ENCODE measurements at places on chromosomes 13 and 19.

GRCh38 chr19:13100031-13100588 is 2.5 kb downstream of the LYL1 start:
- DNase-seq: peak; percentile 17

GRCh38 chr13:37657134-37657533 is 58.6 kb upstream of the POSTN start:
- no peak for DNase-seq

DNA sequence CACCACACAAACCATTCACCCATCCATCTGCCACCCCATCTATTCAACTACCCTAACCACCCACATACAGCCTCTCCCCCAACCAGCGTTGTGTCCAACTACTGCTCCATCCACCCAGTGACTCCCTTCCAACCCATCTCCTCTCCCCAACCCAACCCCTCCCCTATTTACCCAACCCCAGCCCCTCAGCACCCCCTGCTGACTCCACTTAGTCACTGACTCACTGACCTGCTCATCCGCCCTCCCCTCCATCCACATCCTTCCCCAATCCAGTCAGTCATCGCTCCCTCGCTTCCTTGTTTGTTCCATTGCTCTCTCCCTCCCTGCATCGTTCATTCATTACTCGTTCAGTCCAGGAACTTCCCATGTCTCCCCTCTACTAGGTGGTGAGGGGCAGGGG is 39.2 kb downstream of the KCNC3 start:
- no peak for DNase-seq

- DNase-seq: no peak
Measured at GRCh38 chr19:45558399-45558878, 26.2 kb downstream of the OPA3 start.

GRCh38 chr19:18051887-18052286 is 34.8 kb downstream of the IL12RB1 start:
- DNase-seq: no peak

GRCh38 chr19:38545596-38545995 is 72.2 kb downstream of the MAP4K1 start:
- peak; percentile 62 for DNase-seq

DNA sequence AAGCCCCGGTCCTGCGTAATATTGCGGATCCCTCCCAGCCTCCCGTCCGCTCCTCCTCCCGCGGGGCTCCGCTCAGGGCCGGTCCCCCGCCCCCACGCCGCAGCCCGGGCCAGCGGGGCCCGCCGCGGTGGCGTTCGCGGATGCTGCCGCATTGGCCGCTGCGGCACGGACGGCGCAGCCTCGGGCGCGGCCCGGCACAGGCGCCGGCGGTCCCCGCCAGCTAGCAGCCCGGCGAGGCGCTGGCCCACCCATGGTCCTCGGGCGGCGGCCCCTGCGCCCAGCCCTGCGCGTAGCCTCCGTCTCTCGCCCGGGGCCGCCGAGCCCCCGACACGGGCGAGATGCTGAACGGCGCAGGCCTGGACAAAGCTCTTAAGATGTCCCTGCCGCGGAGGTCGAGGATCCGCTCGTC is at the start of gene ATP8A2:
Gene ATP8A2 (plus strand): TSS at position 100 of the 409 bp plus-strand sequence. CDS start 239 bp downstream, at position 339.
- DNase-seq: no peak

- DNase-seq: peak; percentile 48
Measured at GRCh38 chr19:45076029-45076850, at the start of gene ZNF296. ZNF296 (minus strand) TSS chr19:45076478; CDS start chr19:45076373, 105 bp downstream.

DNA sequence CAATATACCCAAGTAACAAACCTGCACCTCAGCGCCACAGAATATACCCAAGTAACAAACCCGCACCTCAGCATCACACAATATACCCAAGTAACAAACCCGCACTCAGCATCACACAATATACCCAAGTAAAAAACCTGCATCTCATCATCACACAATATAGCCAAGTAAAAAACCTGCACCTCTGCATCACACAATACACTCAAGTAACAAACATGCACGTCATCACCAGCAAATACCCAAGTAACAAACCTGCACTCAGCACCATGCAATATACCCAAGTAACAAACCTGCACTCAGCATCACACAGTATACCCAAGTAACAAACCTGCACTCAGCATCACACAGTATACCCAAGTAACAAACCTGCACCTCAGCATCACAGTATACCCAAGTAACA is 69.8 kb downstream of the UQCRFS1 start:
- DNase-seq: no peak

DNA sequence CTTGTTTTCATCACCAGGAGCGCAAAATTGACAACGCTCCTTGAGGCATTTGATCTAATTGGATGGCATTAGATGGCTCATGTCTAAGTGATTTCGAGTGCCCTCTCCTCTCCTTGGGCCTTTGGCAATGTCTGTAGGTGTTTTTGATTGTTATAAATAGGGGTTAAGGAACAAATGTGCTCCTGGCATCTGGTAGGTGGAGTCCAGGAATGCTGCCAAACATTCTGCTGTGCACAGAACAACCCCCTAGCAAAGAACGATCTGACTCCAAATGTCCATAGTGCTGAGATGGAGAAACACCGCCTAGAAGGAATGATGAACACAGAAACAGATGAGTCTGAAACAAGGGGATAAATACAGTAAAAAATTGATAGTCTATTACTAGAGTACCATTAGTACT is 68.0 kb upstream of the C1QTNF9B start:
- no peak for DNase-seq

DNA sequence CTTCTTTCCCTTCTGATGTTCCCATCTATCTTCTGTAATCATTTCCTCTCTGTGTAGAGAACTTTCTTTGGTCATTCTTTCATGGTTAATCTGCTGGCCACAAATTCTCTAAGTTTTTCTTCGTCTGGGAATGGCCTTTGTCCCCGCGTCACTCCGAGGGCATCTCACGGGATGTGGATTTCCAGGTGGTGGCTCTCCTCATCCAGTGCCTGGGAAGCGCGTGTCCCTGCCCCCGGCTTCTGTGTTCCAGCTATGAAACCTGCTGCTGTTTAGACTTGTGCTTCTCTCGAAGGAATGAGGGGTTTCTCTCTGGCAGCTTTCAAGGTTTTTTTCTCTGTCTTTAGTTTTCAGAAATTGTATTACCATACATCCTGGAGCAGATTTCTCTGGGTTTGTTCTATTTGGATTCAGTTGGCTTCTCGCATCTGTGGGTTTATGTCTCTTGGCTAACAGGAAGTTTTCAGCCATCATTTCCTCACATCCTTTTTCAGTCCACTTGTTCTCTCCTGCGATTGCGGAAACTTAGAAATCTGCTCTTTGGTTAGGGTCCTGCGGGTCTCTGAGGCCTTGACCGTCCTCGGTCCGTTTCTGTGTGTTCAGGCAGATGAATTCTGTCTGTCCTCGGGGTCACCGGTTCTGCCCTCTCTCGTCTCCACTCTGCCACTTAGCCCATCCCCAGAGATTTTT is 36.9 kb upstream of the DCUN1D2 start:
- no peak for DNase-seq

DNA sequence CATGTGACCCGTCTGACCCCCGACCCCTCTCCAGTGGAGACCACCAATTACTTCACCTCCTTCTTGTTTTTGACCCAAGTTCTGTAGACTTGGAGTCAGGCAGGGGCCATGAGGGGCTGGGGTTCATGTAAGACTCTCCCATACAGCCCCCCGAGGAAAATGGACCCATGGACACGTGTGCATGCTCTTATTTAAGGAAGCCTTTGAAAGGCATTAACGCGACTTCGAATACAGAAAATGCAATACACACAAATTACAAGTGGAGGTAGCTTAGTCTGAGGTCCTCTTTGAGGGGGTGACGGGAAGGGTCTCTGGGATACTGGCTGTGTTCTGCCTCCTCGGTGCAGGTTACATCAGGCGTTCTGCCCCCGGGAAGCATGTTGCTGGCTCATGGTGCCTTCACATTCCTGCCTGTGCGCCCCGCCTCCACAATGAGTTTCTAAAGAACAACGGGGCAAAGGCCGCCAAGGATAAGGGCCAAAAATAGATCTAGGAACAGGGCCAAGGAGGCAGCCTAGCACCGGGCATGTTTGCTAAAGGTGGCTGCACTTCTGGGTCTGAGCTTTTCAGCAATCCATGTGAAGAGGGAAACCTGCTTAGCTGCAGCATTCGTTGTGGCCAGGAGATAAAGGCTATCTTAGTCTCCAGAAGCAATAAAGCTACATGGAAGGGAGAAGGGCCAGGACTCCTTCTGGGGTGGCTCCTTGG is 54.5 kb downstream of the RAB20 start:
- DNase-seq: peak; percentile 27

DNA sequence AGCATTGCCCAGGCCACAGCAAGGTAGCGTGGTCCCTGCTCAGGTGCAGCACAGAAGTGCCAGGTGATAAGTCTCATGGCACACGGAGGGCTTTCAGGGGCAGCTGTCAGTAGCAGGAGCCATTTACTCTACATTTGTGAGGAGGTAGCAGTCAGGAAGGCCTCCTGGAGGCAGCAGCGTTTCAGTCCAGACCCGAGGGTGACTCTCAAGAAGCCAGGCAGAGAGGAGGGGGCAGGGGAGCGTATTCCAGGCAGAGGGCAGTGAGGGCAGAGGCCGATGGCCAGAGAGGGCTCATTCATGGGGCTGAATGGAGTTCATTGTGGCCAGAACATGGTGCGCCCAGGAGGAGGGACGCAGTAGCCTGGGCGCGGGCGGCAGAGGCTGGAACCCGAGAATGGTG is 8.9 kb downstream of the PIAS4 start:
- DNase-seq: no peak

GRCh38 chr19:55559684-55560083 is 14.3 kb upstream of the SBK3 start:
- no peak for DNase-seq

DNA sequence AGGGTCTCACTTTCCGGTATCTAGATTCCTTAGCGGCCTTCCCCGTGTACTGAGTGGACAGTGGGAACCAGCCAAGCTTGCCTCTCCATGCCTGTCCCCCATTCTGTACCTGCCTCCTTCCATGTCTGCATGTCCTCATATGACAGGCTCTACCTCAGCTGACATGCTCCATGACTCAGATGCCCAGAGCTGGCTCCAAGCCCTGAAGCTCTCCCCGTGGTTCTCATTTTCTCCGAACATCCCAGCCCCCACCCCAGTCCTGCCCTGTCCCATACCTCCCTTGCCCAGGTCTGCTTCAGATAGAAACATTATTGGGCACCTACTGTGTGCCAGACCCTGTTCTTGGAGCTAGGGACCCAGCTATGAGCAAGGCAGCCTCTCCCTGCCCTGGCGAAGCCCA is 17.1 kb upstream of the SHFL start:
- no peak for DNase-seq

DNA sequence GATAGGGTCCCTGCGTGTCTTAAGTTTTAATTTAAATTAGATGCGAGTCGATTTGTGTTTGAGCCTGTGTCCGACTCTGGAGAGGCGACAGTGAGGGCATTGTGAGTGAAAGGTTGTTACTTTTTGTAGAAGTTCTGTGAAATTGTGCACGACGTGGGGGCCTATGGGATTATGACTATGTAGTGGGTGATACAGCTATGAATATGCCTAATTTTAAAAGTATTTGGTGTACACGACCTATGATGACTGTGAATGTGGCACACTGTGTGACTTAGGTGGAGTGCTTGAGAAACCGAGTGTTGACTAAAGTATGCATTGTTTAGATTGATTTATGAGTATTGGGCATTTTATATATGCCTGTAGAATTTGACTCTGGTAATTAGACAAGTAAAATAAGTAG is 646 bp downstream of the ZNF567 start:
- DNase-seq: no peak

- no peak for DNase-seq
Measured at GRCh38 chr13:84962141-84962750, 837.0 kb downstream of the SLITRK6 start.

- no peak for DNase-seq
Measured at GRCh38 chr13:99390601-99391000, 83.4 kb upstream of the GPR183 start.

- no peak for DNase-seq
Measured at GRCh38 chr13:102838982-102839381, 6.8 kb upstream of the ERCC5 start.

DNA sequence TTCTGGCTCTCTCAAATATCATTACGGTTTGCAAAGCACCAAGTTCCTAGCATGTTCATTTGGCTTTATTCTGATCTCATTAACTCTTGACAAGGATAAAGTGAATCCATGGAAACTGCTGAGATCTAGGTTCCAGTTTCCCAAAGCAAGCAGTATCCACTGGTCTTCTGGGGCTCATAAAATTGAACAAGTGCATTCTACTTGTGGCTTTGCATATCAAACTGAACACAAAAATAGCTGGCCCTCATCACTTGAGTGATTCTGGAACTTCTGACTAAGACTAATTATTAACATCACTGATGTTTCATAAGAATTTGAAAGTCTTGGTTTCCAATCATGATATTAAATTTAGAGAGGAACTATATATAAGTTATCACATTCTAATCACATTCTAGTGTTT is 6.3 kb upstream of the KCTD12 start:
- DNase-seq: no peak

GRCh38 chr13:28754698-28755545 is 36.2 kb upstream of the SLC46A3 start:
- no peak for DNase-seq

DNA sequence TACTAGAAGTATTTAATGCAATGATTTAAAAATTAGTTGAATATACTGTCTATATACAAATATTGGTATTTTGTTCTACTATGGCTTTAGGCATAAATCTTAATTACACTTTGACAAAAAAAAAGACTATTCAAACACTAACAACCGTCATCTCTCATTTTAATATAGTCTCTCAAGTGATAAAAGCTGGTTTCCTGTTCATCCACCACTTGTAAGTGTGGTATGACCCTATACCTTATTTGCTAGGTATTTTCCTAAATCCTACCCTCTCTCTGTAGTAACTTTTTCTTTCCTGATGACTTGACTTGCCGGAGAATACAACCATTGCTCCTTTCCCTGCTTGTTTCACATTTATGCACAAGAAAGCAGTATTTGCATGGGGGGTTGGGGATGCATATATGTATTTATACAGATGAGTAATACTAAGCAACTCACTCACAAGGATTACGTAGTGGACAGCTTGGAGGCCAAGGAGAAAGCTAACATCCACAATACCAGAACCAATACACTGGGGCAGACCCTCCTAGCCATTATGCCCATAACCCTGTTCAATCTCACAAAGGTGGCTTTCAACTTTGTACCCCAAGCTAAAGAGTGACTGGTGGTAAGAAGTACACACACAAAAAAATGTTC is 12.7 kb upstream of the EFNB2 start:
- no peak for DNase-seq

- DNase-seq: no peak
Measured at GRCh38 chr19:42626181-42626580, 31.5 kb upstream of the CEACAM8 start.

DNA sequence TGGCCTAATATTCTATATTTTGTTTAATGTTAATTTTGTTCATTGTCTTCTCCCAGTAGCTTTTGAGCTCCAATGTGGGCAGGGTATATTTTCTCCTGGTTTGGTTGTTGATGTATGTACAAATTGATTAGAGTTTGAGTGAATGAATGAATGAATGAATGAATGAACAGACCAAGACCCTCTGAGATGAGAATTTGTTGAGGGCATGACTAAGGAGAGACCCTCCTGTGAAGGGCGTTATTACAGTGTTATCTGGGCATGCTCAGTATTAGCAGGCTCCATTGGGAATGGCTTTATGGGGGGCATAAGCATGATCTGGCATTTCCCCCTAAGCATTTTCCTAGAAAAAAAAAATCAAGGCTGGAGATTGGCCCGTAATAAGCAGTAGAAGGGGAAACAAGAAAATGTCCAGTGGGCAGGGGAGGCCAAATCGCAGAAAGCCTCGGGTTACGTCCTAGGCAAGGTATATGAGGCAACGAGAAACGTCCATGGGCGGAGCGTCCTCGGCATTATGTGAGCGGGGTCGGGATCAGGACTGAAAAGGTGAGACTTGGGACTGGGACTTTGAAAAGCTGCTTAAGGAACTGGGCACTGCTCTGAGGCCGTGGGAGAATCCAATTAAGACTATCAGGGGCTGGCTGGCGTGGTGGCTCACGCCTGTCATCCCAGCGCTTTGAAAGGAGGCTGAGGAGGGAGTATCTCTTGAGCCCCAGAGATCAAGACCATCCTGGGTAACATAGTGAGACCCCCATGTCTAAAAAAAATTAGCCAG is 904 bp upstream of the ARHGAP33 start:
- DNase-seq: no peak

Data from fibroblast of gingiva (primary cell).